Breast epithelium (tissue), 4 donors: ENCODE measurements at places on chromosomes 2 and 18.

GRCh38 chr18:36582988-36583745, 245.6 kb downstream of the TPGS2 start:
- no peak for DNase-seq

GRCh38 chr2:98463551-98463971, 18.9 kb downstream of the INPP4A start:
- no peak for DNase-seq

DNA sequence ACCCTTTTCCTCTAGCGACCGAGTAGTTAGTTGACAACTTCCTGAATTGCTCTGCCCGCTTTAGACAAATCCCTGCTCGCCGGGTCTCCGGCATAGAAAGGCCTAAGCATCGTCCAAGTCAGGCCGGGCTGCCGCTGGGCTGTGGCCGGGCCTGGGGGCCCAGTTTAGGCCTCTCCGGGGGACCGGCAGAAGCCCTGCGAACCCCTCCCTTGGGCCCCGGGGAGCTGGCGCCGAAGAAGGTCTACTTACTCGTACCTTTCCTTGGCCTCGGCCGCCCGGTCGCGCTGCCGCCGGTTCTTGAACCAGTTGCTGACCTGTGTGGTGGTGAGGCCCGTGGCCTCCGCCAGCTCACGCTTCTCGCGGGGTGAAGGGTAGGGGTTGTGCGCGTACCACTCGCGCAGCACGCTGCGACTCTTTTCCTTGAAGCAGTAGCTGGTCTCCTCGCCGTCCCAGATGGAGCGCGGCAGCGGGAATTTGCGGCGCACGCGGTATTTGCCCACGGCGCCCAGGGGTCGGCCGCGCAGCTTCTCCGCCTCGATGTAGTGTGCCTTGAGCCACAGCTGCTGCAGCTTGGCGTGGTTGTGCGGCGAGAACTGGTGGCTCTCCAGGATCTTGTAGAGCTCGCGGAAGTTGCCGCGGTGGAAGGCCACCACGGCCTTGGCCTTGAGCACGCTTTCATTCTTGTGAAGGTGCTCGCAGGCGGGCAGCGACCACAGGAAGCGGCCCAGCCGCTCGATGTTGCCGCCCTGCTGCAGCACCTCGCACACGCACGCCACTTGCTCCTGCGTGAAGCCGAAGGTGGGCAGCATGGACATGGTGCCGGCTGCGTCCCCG, 739 bp downstream of the SIX2 start:
- no peak for DNase-seq

DNA sequence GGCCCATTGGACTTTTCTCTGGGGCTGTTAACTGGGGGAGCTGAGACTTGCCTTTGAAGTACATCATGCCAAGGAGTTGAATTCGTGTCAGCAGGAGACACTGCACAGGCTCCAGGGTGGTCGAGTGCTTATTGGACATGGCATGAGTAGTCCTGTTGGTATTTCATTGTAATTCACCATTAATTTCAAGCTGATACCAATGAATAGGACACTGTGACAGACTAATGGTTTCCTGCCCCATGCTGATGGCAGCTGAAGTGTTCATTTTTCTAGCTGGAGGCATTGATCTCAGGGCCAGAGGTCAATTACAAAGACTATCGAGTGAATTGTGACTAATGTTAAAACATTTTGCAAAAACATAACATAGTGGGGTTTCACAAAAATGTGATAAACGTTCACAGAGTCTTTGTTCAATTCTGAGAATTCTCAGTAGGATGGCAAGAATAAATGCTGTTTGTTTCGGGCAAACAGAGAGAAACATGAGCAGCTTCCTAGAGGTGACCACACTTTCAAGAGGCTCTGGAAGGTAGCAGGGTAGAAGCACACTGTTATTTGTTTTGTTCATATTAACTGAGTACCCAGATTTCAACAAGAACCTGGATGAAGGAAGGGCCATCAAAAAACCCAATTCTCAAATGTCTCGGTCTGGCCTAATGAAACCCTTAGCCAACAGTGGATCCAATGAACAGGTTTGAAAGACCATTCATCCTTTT, 90.6 kb upstream of the ARL4C start:
- no peak for DNase-seq

DNA sequence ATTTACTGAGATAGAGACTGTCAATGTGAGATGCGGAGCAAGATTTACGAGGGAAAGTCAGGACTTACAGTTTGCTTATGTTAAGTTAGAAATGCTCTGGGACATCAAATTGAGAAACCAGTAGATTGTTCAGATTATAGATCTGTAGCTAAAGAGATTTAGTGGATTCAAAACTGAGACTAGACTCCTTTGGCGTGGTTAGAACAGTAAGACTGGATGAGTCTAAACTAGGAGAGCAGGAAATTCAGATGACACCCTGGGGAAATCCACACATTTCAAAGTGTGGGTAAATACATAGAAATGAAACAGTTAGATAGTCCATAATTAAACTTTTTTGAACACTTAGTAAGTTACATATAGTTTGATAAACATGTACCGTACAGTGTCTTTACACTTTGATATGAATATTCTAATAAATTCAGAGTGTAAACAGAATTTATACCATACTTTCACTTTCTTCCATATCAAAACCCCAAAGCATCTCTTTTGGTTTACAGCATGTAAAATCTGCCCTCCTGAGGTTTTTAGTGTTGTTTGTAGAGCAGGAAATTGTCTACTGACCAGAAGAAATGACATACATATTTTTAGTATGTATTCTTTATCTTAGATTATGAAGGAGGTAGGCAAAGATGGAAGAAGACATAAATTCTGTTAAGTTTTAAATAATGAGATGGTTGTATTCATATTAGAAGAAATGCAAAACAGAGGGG, 231.5 kb downstream of the NYAP2 start:
- DNase-seq = no peak

GRCh38 chr2:19029655-19030054, 328.8 kb downstream of the OSR1 start:
- no peak for DNase-seq

DNA sequence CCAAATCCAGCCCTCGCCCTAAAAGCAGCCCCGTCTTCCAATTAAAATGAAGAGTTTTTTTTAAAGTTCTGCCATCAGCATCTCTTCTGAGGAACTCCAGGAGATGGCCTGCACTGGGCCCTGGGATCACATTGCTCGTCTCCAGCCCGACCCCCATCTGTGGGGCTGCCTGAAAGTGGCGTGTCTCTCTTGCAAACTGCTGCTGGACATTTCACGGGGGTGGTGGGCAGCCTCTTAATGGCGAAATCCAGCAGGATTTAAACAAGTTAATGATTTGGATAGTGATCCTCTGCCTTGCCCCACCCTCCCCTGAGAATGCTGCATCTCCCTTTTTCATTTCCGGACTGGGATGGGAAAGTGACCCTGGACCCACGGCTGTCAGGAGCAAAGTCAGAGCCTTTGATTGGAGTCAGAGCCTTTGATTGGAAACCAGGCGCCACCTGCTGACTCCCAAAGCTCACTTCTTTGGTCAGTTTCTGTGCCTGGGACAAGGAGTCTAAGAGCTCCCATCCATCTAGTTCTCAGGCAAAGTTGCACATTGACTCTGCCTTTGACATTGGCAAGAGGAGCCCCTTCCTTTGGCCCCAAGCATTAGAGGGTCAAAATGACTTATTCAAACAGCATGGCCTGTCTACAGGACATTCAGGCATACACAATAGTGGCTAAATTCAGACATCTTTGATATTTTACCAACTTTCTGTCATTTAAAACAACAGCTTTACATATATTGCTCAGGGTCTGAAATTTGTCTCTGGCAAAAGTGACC, 155.2 kb downstream of the SH3BP4 start:
- peak; percentile 54 for DNase-seq

DNA sequence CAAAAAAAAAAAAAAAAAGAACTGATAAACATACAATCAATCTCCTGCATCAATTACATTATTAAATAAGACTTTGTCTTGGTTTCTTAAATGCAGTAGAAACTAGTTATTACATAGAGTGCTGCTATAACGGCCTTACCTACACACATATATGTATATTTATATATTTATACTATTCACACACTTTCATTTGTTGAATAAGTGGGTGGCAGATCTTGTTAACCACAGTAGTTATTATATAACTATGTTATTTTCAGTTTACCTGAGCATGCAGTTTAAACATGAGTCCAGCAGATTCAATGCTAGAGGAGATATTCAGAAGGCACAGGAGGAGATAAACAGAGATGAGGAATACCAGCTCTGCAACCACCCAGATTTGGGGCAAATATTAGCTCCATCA, 81.5 kb upstream of the CD226 start:
- no peak for DNase-seq

- DNase-seq = no peak
These were observed 255.7 kb downstream of the HNMT start for GRCh38 chr2:138219961-138220360.

DNA sequence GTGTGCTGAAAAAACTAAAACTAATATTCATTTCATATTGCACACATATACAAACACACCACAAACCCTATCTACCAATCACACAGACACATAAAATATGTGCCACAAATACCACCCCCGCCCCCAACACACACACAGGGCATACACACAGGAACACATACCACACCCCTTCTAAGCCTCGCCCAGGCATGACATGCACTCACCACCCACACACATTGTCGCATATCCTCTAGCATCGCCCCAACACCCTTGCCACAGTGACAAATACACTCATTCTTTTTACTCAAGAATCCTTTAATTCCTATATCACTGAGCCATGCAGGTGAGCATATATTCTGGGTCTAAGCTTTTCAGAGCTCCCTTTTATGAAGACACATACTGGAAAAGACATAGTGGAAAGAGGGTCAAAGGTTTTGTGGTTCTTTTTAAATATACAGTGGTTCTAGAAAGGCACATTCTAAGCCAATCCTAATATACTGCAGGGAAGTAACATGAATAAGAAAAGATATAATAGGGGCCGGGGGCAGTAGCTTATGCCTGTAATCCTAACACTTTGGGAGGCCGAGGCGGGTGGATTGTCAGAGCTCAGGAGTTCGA, 24.5 kb upstream of the LCLAT1 start:
- DNase-seq = no peak
